ENCODE measurements at places on chromosomes 5 and 9. TPM values are rescaled to one million over a fixed set of nuclear protein-coding genes. Genes with fewer than 3 reads are reported as not detected.

GRCh38 chr9:38229104-38229500 is 160.1 kb upstream of the SHB start:
- DNase-seq = no peak

DNA sequence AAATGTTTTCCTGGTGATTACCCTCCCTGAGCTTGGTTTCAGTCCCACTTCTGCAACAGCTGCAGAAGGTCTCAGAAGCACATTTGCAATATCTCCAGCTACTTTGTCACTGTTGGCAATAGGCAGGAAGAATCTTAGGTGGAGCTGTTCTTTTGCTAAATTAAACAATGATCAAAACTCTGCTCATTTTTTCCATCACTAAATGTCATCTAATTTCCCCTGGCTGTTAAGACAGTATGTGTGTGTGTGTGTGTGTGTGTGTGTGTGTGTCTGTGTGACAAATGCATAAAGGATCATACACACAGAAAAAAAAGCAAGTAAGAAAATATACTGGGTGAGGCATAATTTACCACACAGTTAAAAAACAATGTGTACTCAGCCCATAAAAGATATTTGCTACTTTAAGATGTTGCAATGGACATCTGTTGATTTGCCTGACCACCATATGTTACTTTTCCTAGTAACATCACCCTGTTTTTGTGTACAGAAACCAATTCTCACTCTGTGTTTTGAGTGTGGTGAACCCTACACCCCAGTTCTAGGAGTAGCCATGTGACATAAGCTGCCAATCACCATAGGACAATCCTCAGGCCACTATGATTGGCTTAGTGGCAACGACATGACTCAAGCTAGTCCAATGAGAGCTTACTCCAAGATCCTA is 572.6 kb upstream of the CLINT1 start:
- DNase-seq = no peak

DNA sequence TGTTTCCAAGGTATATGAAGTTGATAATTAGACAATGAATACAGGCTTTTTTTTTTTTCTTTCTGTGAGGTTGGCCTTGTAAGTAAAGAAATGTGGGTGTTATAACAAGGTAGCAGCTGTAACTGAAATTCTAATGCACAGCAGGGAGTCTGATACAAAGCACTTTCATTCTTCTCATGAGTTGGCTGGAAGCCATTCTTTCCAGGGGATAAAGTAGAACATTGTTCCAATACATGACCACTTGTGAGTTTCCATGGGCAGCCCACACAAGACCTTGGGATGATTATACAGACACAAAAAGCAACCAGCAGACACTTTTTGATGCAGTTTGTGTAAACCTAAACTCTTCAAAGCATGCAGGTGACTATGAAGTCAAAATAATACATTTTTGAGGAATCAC is 1785.9 kb upstream of the WWC1 start:
- no peak for DNase-seq

- DNase-seq = no peak
Observed at GRCh38 chr9:98539954-98540353, 168.8 kb downstream of the GABBR2 start.

DNA sequence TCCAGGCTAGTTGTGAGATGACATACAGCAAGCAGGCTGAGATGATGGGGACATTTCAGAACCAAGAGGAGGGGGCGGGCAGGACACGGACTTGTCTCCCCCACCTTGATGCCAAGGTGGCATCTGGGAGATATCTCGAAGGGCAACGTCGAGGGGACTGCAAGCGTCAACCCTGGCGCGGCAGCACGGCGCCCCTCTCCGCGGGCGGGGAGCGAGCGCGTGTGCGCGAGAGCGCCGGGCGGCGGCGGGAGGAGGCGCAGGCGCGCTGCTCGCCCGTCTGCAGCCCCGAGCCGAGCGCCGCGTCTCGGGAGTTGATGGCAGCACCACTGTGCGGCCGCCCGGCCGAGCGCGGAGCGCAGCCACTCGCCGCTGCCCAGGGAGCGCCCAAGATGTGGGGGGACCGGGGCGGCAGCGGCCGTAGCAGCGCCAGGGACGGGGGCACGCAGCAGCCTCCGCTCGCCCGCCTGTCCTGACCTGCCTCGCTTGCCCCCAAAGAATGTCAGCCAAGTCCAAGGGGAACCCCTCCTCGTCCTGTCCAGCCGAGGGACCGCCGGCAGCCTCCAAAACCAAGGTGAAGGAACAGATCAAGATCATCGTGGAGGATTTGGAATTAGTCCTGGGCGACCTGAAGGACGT is at the start of gene PRR16:
TSS of gene PRR16 (plus strand) at position 310 of the 636 bp plus-strand sequence.
- no peak for DNase-seq

DNA sequence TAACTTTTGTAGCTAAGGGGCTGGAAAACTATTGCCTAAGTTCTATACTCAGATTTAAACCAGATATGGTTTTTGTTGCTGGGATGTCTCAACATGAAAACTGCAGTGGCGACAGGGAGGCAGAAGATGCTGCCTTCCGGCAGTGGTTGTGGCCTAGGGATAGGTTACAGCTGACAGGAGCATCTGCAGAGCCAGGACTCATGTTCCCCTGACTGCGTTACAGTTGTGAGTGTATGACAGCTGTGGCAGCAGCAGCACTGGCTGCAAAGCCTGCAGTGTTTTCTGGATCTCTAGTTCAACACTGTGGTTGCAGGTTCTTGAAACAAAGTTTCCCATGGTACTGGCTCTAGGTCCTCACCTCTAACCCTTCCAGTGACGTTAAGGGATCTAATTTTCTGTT is 498.8 kb upstream of the CDH18 start:
- no peak for DNase-seq

DNA sequence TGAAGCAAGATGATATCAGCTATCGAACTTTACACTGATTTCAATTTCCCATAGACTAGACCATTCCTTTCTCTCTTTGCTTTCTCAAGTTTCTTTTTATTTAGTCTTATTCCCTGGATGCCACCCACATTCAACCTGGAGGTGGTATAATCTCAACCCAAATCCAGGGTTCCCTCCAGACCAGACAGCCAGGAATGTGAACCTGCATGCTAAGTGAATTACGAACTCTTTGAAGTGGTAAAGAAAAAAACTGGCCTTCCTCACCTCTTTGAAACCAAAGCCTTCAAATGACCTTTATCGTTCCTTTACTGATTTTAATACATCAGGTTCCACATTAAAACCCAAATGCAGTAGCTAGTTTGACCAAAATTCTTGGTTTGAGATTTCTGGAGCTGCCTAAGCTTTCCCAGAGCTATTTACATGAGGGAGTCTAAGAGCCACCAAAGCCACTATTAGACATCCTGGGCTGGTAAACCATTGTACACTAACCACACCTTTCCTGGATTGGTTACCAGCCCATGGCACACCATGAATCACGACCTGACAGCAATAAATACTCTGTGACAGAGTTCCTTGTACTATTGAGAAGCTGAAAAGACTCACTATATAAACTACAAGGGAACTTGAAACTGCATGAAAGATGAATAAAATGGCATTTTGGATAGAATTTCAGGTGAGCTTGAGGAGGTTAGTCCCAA is 323.7 kb downstream of the ADAMTS6 start:
- DNase-seq = no peak

- DNase-seq = no peak
Observed at GRCh38 chr9:101353683-101354082, 31.1 kb downstream of the BAAT start.

GRCh38 chr5:109479260-109479860 is 69.6 kb upstream of the PJA2 start:
- no peak for DNase-seq

DNA sequence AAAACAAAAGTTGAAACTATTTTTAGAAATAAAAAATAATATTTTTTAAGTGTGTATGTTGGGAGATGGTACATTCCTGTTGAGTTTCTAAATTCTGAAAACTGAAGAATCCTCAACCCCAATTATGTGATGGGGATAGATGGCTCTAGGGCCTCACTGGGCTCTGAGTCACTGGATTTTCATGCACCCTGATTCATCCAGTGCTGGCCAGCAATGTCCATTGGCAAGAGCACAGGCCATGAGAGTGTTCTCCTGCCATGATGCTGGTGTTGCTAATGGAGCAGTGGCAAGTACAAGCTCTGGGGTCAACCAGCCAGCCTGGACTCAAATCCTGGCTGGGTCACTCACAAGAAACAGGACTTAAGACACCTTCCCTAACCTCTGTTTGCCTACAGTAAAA is 23.3 kb downstream of the SMIM23 start:
- DNase-seq = no peak

DNA sequence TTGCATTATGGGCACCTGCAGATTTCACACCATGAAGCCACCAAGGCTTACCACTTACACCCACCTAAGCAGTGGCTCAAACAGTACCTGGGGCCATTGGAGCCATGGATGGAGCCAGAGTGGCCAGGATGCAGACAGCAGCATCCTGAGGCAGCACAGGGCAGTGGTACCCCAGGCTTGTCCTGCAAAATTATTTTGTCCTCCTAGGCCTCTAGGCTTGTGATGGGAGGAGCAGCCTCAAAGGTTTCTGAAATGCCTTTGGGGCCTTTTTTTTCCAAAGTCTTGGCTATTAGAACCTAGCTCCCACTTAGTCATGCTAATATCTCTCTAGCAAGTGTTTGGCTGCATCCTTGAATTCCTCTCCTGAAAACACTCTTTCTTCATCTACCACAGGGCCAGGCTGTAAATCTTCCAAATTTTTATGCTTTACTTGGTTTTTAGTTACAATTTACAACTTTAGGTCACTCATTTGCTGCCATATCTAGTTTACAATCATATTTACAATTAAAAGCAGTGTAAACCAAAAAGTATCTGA is 15.7 kb downstream of the TMC1 start:
- DNase-seq = no peak

DNA sequence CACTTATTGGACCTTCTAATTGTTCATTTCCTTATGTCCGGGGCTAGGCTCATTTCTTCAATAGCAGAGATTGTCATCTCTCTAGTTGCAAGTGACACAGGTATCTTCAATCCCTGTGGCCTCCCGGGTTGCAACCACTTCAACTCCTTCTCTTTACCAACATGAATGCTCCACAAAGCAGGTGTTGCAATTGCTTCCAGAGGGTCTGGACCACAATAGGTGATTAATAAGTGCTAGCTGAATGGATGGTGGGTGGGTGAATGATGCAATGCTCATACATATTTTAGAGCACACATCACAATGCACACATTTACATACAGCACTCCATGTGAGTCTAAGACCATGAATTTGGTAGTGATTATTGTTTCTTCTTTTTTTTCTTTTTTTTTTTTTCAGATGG is 2.6 kb downstream of the CEMIP2 start:
- no peak for DNase-seq

PTGER4 gene
- total RNA-seq = 24.0 TPM

RMND5B gene
- total RNA-seq = 43.7 TPM
